ENCODE measurements at places on chromosomes 4 and X.

GRCh38 chrX:154466907-154467306 is 8.8 kb downstream of the PLXNA3 start:
- DNase-seq, result no peak

GRCh38 chr4:39062094-39062769 is at the start of gene KLHL5:
Gene KLHL5, plus strand, starts transcription at chr4:39062232. Its CDS starts 421 bp downstream, at chr4:39062653.
- no peak for DNase-seq

DNA sequence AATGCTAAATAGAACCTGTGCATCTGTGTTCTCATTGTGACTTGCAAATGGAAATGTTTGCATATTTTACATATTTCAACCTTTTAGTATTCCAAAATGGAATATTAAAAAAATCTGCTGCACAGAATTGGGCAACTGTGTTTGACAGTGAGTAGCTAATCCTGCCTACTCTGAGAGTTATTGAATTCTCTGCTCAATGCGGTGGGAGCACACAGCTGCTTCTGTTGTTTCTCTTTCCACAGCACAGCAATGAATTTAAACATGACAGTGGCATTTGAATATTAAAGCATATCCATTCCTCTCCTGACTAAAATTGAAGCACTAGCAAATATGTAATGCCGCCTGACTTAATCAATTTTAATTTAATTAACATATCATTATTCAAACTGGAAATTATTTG is 366.6 kb downstream of the GASK1B start:
- no peak for DNase-seq

DNA sequence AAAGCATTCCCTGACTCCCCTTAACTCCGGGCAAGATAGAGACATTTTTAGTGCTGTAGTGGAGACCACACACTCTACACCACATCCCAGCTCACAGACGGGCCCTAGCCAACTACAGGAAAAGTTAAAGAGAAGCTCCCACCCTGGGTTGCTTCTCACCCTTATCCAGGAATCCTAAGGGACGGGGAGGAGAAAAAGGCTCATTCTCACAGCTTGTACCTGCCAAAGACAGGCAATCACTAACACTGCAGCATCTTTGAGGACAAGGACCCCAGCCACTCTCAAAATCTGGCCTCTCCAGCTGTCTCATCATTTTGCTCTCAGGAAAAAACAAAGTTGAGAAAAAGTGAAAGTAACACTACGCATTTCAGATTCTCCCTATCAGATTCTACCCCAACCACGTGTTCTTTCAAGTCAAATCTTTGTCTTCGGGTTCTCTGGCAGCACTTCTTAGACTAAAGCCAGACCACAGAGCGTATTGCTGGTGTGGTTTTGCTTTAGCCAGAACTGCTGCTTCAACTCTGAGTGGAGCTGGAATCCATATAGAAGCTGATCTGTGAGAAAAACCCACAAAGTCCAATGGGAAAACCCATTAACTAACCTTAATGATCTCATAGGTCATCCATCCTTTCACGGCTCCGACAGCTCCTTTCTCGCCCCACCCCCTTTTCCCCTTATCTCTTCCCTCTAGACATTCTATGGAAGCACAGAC is 605.9 kb upstream of the DIPK2B start:
- DNase-seq, result peak; percentile 90

DNA sequence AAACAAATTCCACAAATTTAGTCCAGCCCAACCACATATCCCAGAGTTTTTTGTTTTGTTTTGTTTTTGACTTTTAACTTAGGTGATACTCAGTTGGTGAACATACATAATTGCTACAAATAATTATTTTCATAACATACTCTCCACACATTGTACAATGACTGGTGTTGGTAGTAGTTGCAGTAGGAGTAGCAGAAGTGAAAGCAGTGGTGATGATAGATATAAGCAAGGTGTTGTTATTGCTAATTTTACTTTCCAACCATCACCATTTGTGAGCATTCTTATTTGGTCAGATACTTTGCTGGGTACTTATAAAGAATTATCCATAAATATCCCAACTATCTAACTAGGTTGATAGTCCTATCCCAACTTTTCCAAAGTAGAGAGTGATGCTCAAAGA is 47.3 kb downstream of the ARHGAP24 start:
- DNase-seq, result no peak

GRCh38 chr4:133865612-133866327 is 335.8 kb downstream of the PABPC4L start:
- DNase-seq, result no peak

GRCh38 chr4:72507860-72508419 is 61.1 kb downstream of the ADAMTS3 start:
- DNase-seq, result no peak

DNA sequence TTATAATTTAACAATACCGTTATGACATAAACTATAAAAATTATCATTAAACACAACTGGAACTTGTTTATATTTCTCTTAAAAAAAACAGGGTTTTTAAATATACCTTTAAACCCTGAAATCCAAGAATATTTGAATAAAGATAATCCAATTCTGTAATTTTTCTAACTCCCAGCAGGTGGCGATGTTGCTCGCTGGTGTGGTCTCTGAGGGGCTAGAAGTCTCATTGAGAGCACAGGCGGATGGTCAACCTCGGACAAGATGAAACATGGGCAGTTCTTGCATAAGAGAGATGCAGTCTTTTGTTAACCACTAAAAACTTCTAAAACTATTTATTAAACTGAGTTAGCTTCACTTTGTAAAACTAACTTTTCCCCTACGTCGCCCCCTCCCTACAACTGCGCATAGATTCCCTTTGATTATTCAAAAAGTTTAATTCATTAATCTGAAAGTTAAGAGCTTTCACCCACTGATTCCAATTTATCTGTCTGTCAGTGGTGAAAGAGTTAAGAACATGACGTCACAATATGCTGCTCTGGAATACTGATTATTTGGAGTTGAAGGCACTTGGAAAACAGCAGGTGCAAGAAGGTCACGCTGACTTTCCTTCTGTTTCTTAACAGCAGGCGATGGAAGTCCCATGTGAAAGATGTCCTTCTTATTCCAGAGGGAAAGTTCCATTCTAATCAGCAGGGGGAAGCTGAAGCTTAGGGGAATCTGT is 29.5 kb downstream of the DMP1 start:
- peak; percentile 49 for DNase-seq

- DNase-seq, result no peak
These were observed 1039.2 kb upstream of the PABPC4L start for GRCh38 chr4:135240796-135241195.

DNA sequence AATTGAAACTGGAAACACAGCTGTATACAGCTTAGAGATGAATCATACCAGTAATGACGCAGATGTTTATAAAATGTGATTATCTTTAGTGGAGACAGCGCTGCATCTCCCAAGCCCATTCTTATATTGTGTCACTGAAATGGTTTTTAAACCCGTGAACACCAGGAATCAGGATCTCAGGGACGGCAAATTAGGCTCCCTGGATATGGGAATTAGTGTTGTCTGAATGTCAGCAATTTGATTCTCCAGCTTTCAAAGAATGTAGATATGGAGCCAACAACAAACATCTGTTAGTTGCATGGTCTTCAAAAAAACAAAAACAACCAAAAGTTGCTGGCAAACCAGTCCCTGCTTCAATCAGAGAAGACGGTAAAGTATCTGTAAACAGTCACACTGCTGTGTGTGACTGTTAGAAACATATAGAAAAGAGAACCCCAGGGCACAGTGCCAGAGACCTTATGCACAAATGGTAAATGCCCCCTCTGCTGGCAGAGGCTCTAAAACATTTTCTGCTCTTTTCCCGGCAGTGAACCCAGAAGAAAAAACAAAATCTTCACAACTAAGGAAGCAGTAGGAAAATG is 351.9 kb upstream of the FTHL17 start:
- peak; percentile 63 for DNase-seq

- no peak for DNase-seq
These were observed 288.7 kb downstream of the CAMK2D start for GRCh38 chr4:113472864-113473263.

GRCh38 chr4:82833696-82834313 is 35.2 kb upstream of the SCD5 start:
- DNase-seq, result no peak

DNA sequence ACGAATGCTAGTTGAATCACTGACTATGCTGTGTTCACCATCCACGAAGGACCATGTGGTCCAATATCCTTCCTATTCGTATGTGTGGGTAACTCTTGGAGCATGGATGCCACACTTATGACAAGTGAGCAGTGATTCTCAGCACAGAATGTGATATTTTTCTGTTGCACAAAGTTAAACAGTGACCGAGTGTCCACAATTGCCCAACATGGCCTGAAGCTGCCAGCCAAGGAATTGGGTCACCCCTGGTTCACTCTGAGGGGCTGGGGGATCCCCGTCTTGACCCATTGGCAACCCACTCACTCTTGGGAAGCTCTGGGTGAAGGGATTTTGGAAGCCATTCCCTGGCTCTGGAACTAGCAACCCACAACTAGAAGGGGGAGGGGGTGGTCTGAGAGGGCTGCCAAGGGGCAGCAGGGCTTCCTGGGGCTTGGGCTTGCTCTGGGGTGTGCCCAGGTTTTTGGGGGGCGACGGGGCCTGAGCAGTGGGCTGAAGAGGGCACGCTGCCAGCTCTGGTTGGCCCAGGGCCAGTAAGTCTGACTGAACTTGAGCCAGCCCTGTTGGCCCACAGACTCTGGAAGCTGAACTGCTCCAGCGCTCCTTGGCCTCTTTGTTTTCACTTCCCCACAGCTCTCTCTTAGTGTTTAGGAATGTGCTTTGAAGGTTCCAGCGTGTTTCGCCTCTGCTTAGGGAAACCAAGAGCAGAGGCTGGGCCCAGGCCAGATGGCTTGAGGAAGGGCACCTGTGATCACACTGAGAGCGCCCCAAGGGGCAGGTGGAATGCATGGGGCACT is 43.1 kb upstream of the BCOR start:
- no peak for DNase-seq

GRCh38 chr4:153683763-153684181 is 308 bp upstream of the TLR2 start:
- no peak for DNase-seq

GRCh38 chrX:48467281-48467761 is 2.7 kb downstream of the SLC38A5 start:
- DNase-seq, result no peak

DNA sequence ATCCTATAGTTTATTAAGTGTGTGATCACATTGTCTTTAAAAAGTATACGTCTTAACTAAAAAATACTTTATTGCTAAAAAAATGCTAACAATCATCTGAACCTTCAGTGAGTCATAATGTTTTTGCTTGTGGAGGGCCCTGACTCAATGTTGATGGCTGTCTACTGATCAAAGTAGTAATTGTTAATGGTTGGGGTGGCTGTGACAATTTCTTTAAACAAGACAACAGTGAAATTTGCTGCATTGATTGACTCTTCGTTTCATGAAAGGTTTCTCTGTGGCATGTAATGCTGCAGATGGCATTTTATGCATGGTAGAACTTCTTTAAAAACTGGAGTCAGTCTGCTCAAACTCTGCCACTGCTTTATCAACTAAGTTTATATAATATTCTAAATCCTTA is 101.4 kb upstream of the IL15 start:
- DNase-seq, result no peak
